Stimulated activated naive B cell treated with anti-CD40 and anti-IgM and Interleukin-4, amounts not matched to agents 10 μg/mL and 1 μg/mL and 100 μg/mL, for 72 hours (primary cell): ENCODE measurements at places on chromosomes 13 and 19.
A peak's percentile ranks its signal among the peaks of the same experiment; 100 is the strongest.

- no peak overlapping the region for H3K4me3 ChIP-seq
- no peaks in the 10 kb centered on the region for H3K27me3 ChIP-seq
- peaks cover 9% of the 10 kb centered on the region for H3K4me1 ChIP-seq
- no peak for DNase-seq
- H3K36me3 ChIP-seq, result no peaks in the 10 kb centered on the region
Measured at GRCh38 chr13:113394339-113394640, 30.4 kb upstream of the GRTP1 start.

DNA sequence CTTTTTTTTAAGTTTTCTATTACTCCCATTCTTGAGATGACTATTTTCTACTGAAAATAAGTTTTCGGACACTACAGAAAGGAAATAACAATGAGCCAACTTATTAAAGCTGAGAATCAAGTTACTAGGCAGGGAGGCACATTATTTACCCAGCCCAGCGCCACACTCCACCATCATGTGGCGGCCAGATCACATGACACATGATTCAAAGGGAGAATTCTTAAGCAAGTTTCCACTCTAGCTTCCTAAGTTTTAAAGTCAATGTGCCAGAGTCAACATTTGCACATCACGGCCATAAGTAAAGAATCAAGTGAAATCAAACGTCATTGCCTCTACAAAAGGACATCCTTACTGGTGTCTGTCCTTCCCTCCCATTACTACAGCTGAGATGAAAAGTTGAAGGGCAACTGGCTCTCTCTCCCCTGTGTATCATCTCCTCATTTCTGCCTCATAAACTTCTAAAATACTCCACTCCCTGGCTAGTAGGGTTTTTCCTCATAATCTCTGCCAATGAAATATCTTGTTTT is 81.7 kb downstream of the KLF12 start:
- peaks cover 78% of the 10 kb centered on the region for H3K4me1 ChIP-seq
- H3K4me3 ChIP-seq, result no peak overlapping the region
- H3K27me3 ChIP-seq, result no peaks in the 10 kb centered on the region
- peaks cover 4% of the 10 kb centered on the region for H3K36me3 ChIP-seq
- H3K27ac ChIP-seq, result no peak overlapping the region

- no peak overlapping the region for H3K4me3 ChIP-seq
- H3K36me3 ChIP-seq, result no peaks in the 10 kb centered on the region
- H3K4me1 ChIP-seq, result no peaks in the 10 kb centered on the region
Measured at GRCh38 chr13:51292000-51292565, 47.4 kb upstream of the SERPINE3 start.

DNA sequence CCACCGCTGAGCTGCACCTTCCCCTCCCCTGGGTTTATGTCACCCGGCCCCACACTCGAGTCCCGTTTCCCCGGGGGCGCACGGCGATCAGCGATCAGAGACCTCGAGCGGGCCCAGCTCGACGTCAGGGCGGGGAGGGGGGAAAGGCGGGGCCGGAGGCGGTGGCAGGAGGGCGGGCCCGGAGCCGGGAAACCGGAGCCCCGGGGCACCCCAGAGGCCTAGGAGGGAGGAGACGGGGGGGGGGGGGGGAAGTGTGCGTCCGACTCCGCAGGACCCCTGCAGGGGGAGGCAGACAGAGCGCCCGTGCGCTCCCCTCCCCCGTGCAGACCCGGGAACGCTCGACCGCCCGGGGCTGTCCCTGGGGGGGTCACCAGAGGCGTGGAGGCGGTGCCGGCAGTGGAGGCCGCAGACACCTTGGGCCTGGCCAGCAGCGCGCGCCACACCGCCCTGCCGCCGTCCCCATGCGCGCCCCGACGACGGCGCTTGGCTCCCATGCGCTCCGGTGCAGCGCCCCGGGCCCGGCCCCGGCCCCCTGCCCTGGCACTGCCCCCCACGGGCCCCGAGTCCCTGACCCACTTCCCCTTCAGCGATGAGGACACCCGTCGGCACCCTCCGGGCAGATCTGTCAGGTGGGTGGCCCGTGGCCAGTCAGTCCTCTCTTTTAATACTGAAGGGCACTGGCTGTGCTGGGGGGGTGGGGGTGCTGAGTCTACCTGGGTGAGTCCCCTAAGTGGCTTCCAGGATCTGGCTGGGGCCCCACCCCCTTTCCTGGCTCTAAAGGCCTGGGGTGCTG is 11.8 kb downstream of the PDE4A start:
- peak; percentile 65 for DNase-seq
- H3K27me3 ChIP-seq, result peaks cover 13% of the 10 kb centered on the region
- peaks cover 53% of the 10 kb centered on the region for H3K4me1 ChIP-seq
- no peaks in the 10 kb centered on the region for H3K36me3 ChIP-seq
- peak overlapping the region; percentile 85 for H3K4me3 ChIP-seq

GRCh38 chr13:44050450-44051063 is 170.9 kb downstream of the LACC1 start:
- H3K4me1 ChIP-seq, result peaks cover 4% of the 10 kb centered on the region
- no peaks in the 10 kb centered on the region for H3K36me3 ChIP-seq

DNA sequence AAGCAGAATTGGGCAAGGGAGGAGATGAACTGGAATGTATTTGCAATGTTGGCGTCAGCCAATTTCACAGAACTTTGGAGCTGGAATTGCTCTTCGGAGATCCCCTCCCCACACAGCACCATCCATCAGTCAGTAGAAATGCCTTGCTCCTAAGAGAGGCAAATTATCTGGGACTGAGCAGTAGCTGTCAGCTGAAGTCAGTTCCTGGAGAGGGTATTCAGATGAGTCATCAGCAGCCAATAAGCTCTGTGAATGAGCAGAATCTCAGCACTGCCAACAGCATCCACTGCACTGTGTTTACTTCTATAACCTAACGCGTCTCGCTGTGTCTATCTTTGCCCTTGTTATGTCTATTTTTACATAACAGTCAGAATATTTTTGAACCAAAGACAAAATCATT is 213.7 kb downstream of the SLITRK5 start:
- no peak for DNase-seq
- H3K4me1 ChIP-seq, result no peaks in the 10 kb centered on the region
- no peak overlapping the region for H3K27ac ChIP-seq
- no peaks in the 10 kb centered on the region for H3K27me3 ChIP-seq

DNA sequence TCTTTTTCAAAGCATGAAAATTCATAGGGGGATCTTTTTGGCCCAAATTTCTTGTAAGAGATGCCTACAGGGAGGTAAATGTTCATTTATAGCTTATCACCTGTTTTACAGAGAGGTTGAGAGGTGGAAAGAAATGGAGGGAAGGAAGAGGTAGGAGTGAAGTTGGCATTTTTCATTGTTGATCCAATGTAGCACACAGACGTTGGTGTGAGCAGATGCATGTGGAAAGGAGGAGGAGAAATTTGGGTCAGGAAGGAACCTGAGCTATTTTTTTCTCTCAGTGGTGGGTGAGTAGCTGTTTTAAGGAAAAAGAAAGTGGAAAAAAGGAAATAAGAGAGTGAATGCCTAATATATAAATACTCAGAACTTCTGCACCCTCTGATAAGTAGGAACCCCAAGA is 9.9 kb upstream of the SMIM17 start:
- H3K4me3 ChIP-seq, result no peak overlapping the region
- peaks cover 14% of the 10 kb centered on the region for H3K36me3 ChIP-seq
- H3K4me1 ChIP-seq, result no peaks in the 10 kb centered on the region
- H3K27me3 ChIP-seq, result peaks cover 5% of the 10 kb centered on the region

GRCh38 chr13:39682310-39682709 is 26.8 kb downstream of the COG6 start:
- no peak for DNase-seq
- H3K4me3 ChIP-seq, result no peak overlapping the region
- no peak overlapping the region for H3K27ac ChIP-seq
- no peaks in the 10 kb centered on the region for H3K4me1 ChIP-seq

GRCh38 chr13:29595380-29596063 is at the start of gene SLC7A1:
TSS of gene SLC7A1 (minus strand) at chr13:29595688. CDS start at chr13:29536188, 59,500 bp downstream.
- peaks cover 6% of the 10 kb centered on the region for H3K27me3 ChIP-seq
- peaks cover 19% of the 10 kb centered on the region for H3K4me1 ChIP-seq
- peak; percentile 80 for DNase-seq

- H3K27me3 ChIP-seq, result no peaks in the 10 kb centered on the region
- no peak overlapping the region for H3K4me3 ChIP-seq
- DNase-seq, result no peak
- no peaks in the 10 kb centered on the region for H3K4me1 ChIP-seq
- H3K36me3 ChIP-seq, result no peaks in the 10 kb centered on the region
- no peak overlapping the region for H3K27ac ChIP-seq
Measured at GRCh38 chr13:106033659-106034058, 501.8 kb downstream of the EFNB2 start.

GRCh38 chr13:104296286-104296685 is 1230.1 kb upstream of the SLC10A2 start:
- H3K4me1 ChIP-seq, result no peaks in the 10 kb centered on the region
- H3K27me3 ChIP-seq, result no peaks in the 10 kb centered on the region
- H3K27ac ChIP-seq, result no peak overlapping the region
- H3K4me3 ChIP-seq, result no peak overlapping the region
- DNase-seq, result no peak
- no peaks in the 10 kb centered on the region for H3K36me3 ChIP-seq

DNA sequence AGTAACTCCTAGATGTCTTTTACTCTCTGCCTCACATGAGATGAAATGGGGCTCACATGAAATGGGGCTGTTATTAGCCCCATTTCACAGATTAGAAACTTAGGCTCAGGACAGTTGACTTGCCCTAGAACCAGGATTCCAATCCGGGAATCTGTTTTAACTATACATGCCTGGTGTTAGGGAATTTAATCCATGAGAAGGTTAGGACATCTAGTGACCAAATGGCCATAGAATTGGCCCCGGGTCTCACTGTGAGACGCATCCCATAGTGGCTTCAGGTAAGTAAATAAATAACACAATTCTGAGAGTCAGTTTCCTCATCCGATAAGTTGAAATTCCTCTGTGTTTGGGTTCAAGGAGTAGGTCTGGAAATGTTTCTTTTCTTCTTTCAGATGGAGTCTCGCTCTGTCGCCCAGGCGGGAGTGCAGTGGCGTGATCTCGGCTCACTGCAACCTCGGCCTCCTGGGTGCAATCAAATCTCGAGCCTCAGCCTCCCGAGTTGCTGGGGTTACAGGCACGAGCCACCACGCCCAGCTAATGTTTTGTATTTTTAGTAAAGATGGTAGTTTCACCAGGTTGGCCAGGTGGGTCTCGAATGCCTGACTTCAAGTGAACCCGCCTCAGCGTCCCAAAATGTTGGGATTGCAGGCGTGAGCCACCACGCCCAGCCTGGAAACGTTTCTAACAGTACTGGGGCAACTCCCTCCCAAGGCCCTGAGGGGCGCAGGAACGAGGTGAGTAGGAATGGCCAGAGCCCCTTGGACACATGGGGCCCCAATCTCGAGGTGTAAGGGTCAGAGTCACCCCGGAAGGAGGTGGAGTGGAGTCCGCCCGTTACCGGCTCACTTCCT is 1.2 kb upstream of the ZNF574 start:
- H3K4me1 ChIP-seq, result peaks cover 33% of the 10 kb centered on the region
- H3K36me3 ChIP-seq, result peaks cover 37% of the 10 kb centered on the region
- peak; percentile 31 for DNase-seq
- peaks cover 11% of the 10 kb centered on the region for H3K27me3 ChIP-seq

GRCh38 chr13:59337070-59337469 is 826.7 kb downstream of the DIAPH3 start:
- no peak overlapping the region for H3K27ac ChIP-seq
- H3K27me3 ChIP-seq, result no peaks in the 10 kb centered on the region
- no peaks in the 10 kb centered on the region for H3K36me3 ChIP-seq
- H3K4me3 ChIP-seq, result no peak overlapping the region
- DNase-seq, result no peak

DNA sequence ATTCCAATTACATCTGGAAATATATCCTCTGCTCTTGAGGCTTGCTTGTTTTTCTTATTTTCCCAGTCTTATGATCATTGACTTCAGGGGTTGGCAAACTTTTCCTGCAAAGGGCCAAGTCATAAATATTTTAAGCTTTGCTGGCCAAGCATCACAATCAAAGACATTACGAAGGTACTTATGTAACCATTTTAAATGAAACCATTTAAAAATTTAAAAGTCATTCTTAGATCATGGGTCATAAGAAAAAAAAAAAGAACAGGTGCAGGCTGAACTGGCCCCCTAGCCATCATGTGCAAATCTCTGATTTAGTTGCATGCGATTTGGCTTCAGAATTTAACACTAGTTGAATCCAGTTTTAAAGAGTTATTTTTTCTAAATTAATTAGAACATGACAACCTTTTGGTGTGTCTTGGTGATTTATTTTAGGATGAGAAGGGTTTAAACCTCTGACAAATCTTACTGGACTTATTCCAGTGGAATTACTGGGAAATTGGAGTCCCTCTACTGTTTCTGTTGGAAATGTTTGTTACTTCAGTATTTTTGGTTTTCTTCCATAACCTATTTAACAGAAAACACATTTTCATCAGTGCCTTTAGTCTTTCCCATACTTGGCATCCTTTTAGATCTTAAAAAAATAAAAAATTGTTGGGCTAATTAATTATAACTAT is 148.1 kb downstream of the NHLRC3 start:
- no peaks in the 10 kb centered on the region for H3K4me1 ChIP-seq
- DNase-seq, result no peak
- no peak overlapping the region for H3K27ac ChIP-seq

DNA sequence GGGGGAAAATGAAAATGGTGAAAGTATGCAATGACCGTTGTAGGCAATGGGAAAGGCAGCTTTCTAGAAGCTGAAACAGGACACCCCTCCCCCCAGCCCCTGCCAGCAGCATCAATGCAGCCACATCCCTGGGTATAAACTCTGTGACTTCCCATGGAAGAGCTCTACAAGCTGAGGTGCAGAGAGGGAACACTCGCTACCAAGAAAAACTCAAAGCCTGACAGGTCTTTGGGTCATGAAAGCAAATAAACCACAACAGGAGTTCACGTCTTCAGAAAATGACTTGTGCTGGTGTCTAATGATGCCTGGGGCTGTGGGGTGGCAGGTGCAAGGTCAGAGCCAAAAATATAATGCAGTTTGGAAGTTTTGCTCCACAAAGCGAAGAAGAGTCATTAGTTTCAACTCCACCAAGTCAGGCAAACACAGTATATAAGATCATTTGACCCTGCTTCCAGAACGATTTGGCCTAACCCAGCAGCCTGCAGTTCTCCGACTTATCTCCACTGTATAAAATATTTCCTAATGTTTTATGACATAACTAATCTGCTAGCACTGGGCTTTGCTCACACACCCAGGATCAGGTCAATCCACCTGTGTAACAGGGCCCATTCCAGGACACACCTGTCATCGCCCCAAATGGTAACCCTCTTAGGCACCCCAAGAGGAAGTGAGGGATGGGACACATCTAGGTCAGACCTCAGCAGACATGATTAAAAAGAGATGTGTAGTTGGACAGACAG is 102.1 kb downstream of the IRS2 start:
- no peak overlapping the region for H3K4me3 ChIP-seq
- H3K27ac ChIP-seq, result no peak overlapping the region
